Germinal center (tissue), 1 donor: ENCODE measurements at places on chromosomes 1 and 21.

- DNase-seq: no peak
Measured at GRCh38 chr1:2215329-2215728, 12.8 kb upstream of the SKI start.

- no peak for DNase-seq
Measured at GRCh38 chr1:243851257-243851756, 1.3 kb upstream of the AKT3 start.

GRCh38 chr1:30465096-30465495 is 258.3 kb downstream of the MATN1 start:
- no peak for DNase-seq

- no peak for DNase-seq
Measured at GRCh38 chr1:11874258-11874562, 15.5 kb upstream of the NPPB start.

- no peak for DNase-seq
Measured at GRCh38 chr1:65812065-65812464, 19.4 kb downstream of the PDE4B start.

- DNase-seq: no peak
Measured at GRCh38 chr1:73859227-73859626, 338.7 kb downstream of the LRRIQ3 start.
